ENCODE measurements at places on chromosomes 2 and 18.

- no peak for DNase-seq
Observed at GRCh38 chr18:26477828-26478466, 70.4 kb downstream of the KCTD1 start.

- no peak for DNase-seq
Observed at GRCh38 chr2:85329181-85329651, 1.4 kb upstream of the TGOLN2 start.

DNA sequence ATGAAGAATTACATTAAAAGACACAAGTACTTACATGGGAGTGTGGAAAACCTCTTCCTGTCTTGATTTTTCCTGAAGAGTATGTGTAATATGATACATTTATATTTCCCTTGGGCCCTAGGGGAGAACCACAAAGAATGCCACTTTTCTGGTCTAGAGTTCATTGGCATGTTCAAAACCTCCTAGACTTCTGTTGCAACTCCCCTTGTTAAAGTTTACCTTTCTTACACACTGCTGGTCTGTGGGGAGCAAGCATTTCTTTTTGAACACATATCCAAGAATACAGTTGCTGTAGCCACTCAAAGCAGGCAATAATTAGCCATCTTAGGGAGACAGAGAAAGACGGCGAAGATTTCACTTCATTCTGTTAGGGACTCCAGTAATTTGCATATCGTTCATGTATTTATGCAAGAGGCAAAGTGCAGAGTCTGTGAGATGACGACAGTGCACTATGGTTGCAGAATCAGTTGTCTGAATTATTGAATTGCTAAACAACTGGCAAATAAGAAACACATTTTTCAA is 103.5 kb downstream of the NOL4 start:
- DNase-seq, result peak; percentile 33

- DNase-seq, result no peak
Observed at GRCh38 chr2:241478166-241478565, 30.2 kb downstream of the STK25 start.

- DNase-seq, result no peak
Observed at GRCh38 chr2:31267437-31268120, 33.6 kb downstream of the EHD3 start.
